ENCODE measurements at places on chromosomes 6 and 20. TPM values are rescaled to one million over a fixed set of nuclear protein-coding genes. Genes with fewer than 3 reads are reported as not detected.

DNA sequence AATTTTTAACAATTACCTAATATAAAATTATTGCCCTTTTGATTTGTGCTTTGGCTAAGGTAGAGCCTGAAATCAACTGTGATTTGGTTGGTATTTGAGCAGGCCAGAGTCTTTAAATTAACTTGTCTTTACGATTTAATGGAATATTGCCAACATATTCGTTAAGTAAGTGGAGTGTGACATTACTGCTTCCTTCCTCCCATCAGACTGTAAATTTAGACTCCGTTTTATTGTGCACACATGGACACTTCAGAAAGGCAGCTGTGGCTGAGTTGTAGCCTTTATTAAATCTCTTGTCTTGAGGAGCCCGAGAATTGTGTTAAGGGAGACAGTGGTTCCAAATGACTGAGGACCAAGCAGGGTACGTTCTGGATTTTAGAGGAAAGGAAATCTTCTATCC lies 57.4 kb downstream of the CAP2 start:
- peaks cover 3% of the 10 kb centered on the region for H3K36me3 ChIP-seq
- DNase-seq: no peak
- H3K27me3 ChIP-seq: no peaks in the 10 kb centered on the region
- H3K27ac ChIP-seq: no peak overlapping the region

The ZNF831 gene
- total RNA-seq: not detected

DNA sequence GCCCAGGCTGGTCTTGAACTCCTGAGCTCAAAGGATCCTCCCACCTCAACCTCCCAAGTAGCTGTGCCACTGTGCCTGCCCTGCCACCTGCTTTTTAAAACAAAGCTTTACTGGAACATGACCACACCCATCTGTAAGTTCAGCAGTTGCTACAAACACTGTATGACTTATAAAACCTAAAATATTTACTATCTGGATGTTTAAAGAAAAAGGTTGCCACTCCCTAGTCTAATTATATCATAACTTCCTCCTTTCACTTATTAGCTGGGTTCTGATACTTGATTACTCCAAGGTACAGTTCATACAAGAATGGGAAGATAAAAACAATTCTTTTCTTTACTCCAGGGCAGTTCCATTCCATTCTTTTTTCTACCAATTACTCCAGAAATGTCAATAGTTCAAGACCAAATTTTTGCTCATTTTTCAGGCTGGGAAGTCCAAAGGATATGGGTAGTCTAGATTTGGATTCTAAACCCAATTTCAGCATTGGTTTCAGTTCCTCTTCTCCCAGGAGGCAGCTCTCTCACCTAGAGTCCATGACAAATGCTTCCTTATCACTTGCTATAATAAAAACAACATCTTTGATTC lies 63.1 kb downstream of the SEC63 start:
- peaks cover 83% of the 10 kb centered on the region for H3K36me3 ChIP-seq
- H3K4me1 ChIP-seq: no peaks in the 10 kb centered on the region
- no peaks in the 10 kb centered on the region for H3K27me3 ChIP-seq
- no peak for DNase-seq
- H3K27ac ChIP-seq: no peak overlapping the region

DNA sequence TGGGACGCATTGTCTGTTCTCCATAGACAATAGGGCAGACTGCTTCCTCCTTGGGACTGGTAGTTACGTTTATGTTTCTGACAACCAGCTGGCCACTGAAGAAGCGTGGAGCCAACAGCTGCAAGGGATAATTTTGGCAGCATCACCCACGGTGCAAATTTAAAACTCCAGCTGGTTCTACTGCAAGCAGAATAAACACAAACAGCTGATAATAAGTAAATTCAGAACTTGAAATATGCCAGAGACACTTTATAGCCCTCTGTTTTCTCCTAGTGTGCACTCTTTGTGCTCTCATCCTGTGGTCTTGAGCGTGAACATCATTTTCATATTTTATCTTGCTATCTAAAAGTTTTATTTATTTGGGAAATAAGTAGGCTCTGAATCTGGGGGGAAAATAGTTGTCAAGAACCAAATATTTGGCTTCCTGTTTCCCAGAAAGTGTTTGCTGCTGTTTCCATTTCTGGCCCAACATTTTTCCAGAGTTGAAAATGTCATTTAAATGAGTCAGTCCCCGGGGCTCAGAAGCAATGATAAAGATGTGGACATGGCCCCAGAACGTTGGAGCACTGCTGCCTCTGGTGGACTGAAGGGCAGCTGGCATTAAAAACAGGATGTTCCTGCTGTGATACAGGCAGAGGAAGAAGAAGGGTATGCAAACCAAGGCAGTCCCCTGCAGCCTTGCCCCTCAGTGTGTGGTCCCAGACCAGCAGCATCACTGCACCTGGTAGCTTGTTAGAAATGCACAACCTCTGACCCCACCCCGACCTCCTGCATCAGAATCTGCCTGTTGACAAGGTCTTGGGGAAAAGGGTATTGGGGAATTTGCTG lies 12.5 kb upstream of the THBD start:
- H3K27me3 ChIP-seq: no peaks in the 10 kb centered on the region
- H3K4me3 ChIP-seq: no peak overlapping the region
- DNase-seq: peak; percentile 76
- peak overlapping the region; percentile 63 for H3K27ac ChIP-seq

GRCh38 chr6:150391890-150392289 lies 23.1 kb downstream of the IYD start:
- DNase-seq: no peak
- H3K4me3 ChIP-seq: no peak overlapping the region
- no peaks in the 10 kb centered on the region for H3K4me1 ChIP-seq
- H3K27me3 ChIP-seq: no peaks in the 10 kb centered on the region
- no peak overlapping the region for H3K27ac ChIP-seq
- no peaks in the 10 kb centered on the region for H3K36me3 ChIP-seq

The CDH4 gene
- not detected for total RNA-seq

DNA sequence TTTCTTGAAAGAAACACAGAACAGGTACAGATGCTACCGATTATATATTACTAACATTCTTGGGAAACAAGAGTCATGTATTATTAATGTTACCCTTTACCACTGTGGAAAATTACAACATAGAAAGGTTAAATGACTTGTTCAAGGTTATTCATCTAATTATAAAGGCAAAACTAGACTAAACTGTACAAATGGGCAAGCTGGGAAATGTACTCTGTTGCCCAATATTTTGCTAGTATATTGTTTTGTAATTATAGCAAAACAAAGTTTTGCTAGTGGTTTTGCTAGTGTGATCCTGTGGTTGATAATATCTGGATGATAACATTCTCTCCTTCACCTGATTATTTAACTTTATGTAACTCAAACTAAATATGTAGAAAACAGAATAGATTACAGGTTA lies 96.5 kb downstream of the TINAG start:
- H3K4me3 ChIP-seq: no peak overlapping the region
- H3K36me3 ChIP-seq: no peaks in the 10 kb centered on the region
- no peaks in the 10 kb centered on the region for H3K4me1 ChIP-seq
- DNase-seq: no peak
- no peak overlapping the region for H3K27ac ChIP-seq

DNA sequence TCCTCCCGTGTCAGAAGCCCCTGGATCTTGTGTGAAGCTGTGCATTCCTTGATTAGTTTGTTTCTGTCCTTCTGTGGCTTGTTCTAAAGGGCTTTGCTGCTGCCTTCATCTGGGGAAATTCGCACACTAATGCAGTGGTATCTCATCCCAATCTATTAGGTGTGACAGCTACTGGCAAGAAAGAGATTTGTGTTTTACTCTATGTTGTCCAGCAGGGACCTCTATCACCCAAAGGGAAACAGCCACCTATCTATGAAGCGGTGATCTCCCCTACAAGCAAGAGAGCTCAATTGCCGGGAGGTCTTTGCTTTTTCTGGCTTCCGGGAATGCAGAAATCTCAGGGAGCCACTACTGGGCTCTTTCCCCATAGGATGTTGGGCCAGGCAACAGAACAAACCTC lies 151.8 kb downstream of the NRN1 start:
- H3K36me3 ChIP-seq: no peaks in the 10 kb centered on the region
- no peak overlapping the region for H3K27ac ChIP-seq
- no peak overlapping the region for H3K4me3 ChIP-seq
- no peaks in the 10 kb centered on the region for H3K27me3 ChIP-seq
- no peaks in the 10 kb centered on the region for H3K4me1 ChIP-seq

GRCh38 chr6:124254941-124255685 lies 451.4 kb downstream of the NKAIN2 start:
- H3K27ac ChIP-seq: no peak overlapping the region
- no peaks in the 10 kb centered on the region for H3K27me3 ChIP-seq
- H3K4me1 ChIP-seq: no peaks in the 10 kb centered on the region
- DNase-seq: no peak
- no peaks in the 10 kb centered on the region for H3K36me3 ChIP-seq
- no peak overlapping the region for H3K4me3 ChIP-seq

The PRPH2 gene
- not detected for total RNA-seq

GRCh38 chr6:170111816-170112582 lies 178.9 kb downstream of the DLL1 start:
- no peaks in the 10 kb centered on the region for H3K36me3 ChIP-seq
- H3K4me1 ChIP-seq: no peaks in the 10 kb centered on the region
- peak; percentile 31 for DNase-seq
- no peaks in the 10 kb centered on the region for H3K27me3 ChIP-seq
- no peak overlapping the region for H3K27ac ChIP-seq

The PTGIS gene
- total RNA-seq: not detected

DNA sequence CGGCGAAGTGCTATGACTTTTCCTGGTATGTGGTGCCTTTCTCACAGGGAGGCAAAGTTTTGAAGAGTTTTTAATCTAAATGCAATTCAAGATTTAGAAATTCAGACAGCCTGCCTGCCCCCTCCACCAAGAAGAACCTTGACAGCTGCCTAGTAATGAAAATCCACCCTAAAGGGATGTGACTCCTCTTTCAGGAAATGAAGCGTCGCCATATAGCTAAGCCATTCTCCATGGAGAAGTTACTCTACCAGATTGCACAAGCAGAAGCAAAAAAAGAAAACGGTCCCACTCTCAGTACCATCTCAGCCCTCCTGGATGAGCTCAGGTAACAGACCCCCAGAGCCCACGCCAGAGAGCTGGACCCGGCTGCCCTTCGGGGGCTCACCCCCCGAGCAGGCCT lies 150.1 kb downstream of the DTNBP1 start:
- H3K4me1 ChIP-seq: peaks cover 19% of the 10 kb centered on the region
- DNase-seq: no peak
- no peak overlapping the region for H3K4me3 ChIP-seq
- H3K27ac ChIP-seq: no peak overlapping the region

- no peak for DNase-seq
- no peaks in the 10 kb centered on the region for H3K27me3 ChIP-seq
- peaks cover 8% of the 10 kb centered on the region for H3K4me1 ChIP-seq
- no peaks in the 10 kb centered on the region for H3K36me3 ChIP-seq
Measured at GRCh38 chr6:45663251-45664221, 285.8 kb upstream of the SUPT3H start.

DNA sequence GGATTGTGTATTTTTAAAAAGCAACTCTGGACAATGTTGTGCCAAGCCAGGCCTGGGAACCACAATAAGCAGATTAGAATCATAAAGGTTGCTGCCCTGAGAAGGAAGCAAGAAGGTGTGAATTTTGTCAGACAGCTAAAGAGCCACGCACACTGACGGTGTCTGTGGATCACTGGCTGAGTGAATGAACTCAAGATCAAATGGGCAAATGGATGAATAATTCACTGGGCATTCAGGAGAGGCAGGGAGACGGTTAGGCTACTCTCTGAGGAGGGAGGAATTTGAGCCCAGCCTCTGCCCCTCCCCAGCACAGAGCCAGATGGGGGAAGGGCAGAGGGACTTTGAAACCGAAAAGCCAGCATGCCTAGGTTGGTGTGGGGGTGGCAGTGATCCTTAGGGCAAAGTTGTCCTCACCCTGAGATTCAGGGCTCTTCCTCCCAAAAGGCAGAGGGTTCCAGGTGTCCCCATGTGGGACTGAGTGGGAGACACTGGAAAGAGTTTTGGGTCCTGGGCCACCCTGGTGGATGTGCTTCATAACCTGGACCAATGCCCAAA lies 19.5 kb upstream of the SLC22A7 start:
- H3K4me3 ChIP-seq: no peak overlapping the region
- H3K27me3 ChIP-seq: peaks cover 30% of the 10 kb centered on the region
- DNase-seq: peak; percentile 48
- H3K4me1 ChIP-seq: peaks cover 16% of the 10 kb centered on the region

Measured in SJSA1 (cell line).